NCI-H460 (cell line): ENCODE measurements at places on chromosomes 11 and 22.

DNA sequence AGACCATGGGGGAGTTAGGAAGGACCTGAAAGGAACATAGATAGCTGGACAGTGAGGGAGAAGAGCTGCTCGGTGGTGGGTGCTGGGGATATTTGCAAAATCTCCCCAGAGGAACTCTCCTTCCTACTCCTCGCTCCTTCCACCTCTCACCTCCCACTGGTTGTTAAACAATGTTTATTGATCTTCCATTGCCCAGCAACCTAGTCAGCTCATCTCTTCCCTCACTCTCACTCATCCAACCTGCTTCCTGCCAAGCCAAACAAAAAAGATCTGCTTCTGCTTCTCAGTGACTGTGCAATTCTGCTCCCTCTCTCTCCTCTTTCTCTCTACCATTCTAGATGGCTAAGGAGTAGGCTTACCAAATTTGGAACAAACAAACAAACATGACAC is 115.0 kb downstream of the SLC1A2 start:
- DNase-seq: no peak

GRCh38 chr22:28874811-28875320 is 8.5 kb upstream of the ZNRF3 start:
- DNase-seq: no peak

DNA sequence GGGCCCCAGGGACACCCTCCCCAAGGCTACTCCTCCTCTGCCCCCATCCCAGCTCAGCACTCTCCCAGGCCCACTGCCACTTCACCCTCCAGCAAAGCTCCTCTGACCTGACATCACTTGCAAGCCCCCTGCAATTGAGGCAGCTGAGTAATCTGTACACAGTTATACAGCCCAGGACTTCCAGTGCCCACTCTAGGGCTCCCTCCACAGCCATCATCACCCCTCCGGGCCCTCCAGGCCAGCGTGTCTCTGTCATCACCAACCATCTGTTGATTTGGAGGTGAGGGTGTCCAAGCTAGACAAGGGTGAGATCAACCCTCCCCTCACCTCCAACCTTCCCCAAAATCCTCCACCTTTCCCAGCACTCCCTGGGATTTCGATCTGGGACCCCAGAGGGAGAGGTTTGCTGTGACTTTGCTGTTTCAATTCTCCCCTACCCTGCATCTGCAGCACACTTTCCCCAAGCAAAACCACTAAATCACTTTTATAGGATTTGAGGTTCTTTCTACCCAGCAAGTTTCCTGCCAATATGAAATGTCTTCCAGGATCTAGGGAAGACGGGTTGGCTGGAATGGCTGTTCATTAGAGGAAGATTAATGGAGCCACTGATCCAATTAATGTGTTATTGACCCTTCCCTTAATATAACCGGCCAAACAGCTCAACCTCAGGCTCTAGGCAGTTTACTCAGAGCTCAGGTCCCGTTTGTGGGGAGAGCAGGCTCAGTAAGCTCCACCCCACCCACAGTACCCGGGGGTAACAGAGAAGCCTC is 92.9 kb downstream of the CHST1 start:
- no peak for DNase-seq

GRCh38 chr11:45227836-45228235 is 58.3 kb downstream of the SYT13 start:
- no peak for DNase-seq

DNA sequence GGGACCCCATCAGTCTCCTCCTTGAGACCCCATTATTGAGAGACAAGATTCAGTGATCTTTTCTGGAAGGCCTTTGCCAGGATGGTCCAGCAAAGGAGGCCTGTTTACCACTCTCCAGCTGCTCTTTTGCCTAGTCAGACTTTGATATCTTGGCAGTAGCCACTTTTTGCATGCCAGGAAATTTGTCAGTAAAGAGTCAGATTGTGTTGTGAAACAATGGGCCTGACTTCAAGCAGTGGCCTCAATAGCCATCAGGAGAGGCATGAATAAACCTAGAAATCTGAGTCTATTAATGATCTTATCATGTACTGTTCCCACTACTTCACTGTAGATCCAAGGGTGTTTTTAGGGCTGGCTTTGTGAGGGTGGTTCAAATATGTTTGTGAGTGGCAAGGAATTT is 479.4 kb downstream of the JRKL start:
- no peak for DNase-seq

DNA sequence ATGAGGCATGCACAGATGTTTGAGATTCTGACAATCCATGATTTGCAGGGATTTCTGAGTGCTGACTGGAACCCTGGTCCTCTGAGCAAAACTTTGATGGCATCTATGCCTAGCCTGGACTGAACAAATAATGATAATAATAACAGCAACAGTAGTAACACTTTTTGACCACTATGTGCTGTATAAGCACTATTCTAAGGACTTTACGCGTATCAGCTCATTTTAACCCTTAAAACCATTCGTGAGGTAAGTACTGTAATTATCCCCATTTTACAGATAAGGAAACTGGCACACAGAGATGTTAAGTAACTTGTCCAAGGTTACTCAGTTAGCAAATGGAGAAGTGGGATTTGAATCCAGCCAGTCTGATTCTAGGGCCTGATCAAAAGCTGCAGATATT is 168.4 kb downstream of the C11orf91 start:
- DNase-seq: no peak

GRCh38 chr11:10942620-10943019 is 84.8 kb upstream of the ZBED5 start:
- DNase-seq: no peak

GRCh38 chr22:32900886-32901635 is 99.6 kb downstream of the TIMP3 start:
- no peak for DNase-seq

- no peak for DNase-seq
These were observed 37.2 kb downstream of the IGSF9B start for GRCh38 chr11:133919330-133920108.

DNA sequence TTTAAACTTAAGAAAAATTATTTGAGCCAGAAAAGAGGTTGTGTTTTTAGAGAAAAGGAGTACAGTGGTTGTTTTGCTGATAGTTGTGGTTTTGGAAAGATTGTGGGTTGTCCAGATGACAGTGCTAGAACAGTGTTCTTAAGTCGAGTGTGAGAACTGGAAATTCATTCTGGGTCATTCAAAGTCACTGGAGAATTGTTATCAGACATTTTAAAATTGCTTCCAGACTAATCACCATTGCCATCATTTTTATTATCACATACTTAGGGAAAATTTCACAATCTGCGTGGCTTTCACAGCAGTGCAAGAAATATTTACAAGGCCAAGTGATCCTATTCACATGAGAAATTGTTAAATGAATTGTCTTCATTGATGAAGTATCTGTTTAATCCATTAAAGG is 242.2 kb upstream of the DDI1 start:
- no peak for DNase-seq

- no peak for DNase-seq
These were observed 86.8 kb downstream of the GALNT18 start for GRCh38 chr11:11534981-11535380.

- peak; percentile 1 for DNase-seq
These were observed 418.2 kb downstream of the METTL15 start for GRCh38 chr11:28526406-28526751.

GRCh38 chr22:31892080-31892433 is 52.3 kb upstream of the YWHAH start:
- DNase-seq: no peak

DNA sequence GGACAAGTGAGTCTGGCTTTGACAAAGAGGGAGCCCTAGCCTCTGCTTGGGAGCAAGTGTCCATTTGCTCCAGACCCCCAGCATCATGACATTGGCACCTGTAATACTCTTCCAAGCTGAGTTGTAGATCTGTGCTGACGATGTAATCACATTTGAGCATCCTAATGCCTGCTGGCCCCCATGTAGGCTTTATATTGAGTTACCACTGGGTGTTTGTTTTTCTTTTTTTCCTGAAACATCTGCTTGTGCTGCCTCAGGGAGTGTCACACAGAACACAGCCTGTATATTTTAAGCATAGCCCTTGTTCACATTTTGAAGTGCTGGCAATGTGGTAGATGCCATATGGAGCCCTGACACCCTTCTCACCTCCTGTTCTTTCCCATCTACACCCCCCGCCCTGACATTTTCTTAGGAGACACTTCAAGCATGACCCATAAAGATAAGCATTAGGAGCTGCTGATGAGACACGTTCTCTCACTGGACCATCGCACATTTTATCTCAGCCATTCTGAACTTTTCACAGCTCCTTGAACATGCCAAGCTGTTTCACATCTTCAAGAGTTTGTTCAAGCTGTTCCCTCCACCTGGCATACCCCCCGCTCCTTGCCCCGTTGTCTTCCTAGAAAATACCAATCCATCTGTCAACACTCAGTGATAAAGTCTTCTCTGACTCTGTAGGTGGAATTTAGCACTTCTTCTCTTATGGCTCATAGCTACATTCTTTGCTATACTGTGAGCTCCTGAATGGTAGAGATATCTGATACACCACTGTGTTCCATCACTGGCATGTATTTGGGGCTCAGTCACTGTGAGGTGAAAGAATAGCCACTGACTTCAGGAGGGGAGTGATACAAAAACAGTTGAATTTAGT is 128.7 kb downstream of the TRIM44 start:
- no peak for DNase-seq

GRCh38 chr11:15585602-15586331 is 471.0 kb downstream of the INSC start:
- DNase-seq: no peak

DNA sequence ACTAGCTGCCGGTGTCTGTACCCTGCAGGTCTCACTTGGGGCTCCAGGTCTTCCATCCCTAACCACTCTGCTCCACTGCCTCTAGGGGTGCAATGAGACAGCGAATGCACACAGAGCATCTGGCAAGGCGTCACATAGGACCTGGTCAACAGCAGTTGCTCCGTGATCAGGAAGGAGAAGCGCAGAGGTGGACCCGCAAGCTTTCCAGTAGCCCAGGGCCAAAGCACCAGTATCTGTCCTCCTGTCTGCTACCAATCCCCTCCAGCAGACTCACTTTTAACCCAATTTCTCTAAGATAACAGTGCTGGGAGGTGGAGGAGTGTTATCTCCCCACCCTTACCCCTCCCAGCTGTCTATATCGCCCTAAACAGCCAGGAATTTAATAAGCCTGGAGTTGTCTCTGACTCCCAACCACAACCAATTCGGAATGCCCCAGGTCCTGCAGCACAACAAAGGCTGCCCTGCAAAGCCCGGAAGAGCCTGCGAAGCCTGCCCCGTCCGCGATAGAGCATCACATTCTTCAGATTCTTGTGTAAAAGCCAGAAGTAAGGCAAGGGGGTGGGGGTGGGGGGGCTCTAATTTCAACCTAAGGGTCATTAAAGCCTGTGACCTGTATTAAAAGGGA is 19.3 kb downstream of the MYH9 start:
- DNase-seq: no peak

DNA sequence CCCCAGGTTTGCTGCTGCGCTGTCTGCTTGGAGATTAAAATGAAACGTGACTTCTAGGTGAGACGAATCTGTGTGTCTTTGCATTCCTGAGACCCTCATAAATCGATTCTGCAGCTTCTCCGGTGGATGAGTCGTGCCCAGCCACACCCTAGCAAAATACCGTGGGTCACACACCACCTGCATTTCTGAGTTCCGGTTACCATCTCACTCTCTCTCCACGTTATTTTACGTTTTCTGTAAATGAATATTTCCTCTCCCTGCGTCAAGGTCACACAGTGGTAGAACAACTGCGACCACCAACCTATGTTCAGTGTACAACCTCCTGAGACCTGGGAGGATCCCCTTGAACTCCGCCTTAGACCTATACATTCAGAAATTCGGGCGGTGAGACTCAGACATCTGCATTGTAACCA is 1.1 kb downstream of the YWHAH start:
- no peak for DNase-seq

- no peak for DNase-seq
These were observed 4.0 kb downstream of the STIM1 start for GRCh38 chr11:3859373-3859881.

- no peak for DNase-seq
These were observed 216.3 kb downstream of the FAT3 start for GRCh38 chr11:92440701-92441442.

DNA sequence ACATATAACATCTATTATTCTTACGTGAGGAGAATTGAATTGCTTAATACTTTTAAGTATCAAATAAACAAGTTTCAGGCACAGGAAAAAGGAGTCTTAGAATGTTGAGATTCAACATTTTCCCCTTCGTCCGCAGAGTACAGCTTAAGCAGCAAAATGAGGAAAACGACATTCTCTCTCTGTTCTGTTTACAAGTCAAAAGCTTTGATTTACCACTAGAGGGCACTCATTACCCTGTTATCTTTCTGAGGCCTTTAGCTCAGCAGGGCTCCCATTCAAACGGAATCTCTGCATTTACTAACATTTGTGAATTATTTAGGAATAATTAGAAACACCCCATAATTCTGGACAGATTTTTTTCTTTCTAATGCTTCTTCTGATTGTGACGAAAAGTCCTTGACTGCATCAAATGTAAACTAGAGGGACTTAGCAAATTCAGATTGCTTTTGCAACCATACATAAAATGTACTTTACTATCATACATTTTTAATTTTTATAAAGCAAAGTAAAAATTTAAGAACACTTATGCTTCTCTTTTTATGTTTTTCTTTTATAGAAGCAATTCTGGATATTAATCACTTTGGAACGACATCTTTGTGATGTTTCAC is 75.0 kb downstream of the JRKL start:
- peak; percentile 62 for DNase-seq

DNA sequence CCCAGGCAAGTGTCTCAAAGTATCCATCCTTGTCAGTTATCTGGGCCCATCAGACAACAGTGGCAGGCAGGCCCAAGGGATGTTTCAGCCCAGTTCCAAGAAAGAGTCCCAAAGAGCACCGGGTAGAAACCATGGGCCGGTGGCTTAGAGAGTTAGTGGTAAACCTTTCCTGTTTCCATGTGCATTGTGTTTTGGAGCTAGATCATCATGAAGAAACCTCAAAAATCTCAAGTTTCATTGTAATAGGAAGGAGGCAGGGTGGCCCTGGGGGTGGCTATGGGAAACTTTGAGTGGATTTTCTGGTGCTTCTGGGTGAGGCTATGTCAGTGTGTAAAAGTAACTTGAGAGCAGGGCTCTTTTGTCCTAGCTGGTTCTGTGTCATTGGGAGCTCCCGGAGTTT is 68.1 kb downstream of the UBASH3B start:
- no peak for DNase-seq

DNA sequence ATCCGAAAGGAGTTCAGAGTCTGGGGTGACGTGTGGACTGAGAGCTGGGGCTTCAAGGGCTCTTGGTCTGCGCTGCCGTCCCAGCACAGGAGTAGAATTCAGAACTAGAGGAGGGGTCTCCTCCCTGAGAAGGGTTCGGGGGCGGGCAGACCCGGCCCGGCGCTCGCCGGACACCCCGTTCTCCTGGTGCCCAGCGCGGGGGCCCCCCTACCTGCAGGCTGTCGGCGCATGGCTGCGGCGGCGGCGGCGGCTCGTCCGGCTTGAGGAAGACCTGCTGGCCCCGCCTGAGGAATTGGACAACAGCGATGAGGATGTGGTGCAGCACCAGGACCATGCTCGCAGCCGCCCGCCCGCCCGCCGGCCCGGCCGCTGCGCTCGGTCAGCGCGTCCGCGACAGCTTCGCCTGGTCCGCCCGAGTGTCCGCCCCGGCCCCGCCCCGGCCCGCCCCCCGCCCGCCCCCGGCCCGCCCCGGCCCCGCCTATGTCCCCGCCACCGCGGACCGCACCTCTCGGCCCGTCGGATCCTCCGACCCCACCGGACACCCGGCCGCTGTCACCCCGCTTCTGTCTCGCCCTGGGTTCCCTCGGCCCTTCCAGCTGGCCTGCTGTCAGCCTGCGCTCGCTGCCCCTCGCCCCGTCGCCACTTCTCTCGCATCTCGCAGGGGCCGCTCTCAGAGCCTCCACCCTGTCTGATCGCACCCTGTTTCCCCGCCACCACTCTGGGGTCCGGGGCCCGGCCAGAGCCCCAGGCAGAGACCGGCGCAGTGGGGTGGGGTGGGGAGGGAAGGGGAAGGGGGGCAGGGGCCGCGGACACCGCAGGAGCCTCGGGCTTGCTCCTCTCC is 32.0 kb downstream of the PDE2A start:
- peak; percentile 13 for DNase-seq
